ENCODE measurements at places on chromosomes 2 and 18.

- DNase-seq, result no peak
Measured at GRCh38 chr2:8300905-8301304, 381.0 kb upstream of the ID2 start.

DNA sequence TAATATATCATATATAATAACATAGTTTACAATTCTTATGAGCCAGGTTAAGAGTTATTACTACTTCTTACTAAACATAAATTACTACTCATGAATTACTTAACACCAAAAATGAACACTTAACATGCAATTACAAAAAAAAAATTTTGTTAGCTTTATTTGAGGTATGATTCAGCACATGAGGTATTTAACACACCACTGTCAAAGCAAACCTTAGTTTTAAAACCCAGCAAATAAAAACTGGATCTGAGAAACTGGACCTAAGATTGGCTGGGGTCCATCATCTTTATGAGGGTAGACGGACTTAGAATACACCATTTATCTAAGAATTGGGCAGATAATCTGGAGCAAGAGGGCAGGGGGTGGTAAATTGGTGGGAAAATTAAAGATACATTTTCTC, 81.8 kb upstream of the CREB1 start:
- DNase-seq, result no peak

GRCh38 chr2:203949228-203949627, 12.7 kb downstream of the ICOS start:
- no peak for DNase-seq

GRCh38 chr2:131425231-131425941, 50.5 kb upstream of the TUBA3D start:
- no peak for DNase-seq

DNA sequence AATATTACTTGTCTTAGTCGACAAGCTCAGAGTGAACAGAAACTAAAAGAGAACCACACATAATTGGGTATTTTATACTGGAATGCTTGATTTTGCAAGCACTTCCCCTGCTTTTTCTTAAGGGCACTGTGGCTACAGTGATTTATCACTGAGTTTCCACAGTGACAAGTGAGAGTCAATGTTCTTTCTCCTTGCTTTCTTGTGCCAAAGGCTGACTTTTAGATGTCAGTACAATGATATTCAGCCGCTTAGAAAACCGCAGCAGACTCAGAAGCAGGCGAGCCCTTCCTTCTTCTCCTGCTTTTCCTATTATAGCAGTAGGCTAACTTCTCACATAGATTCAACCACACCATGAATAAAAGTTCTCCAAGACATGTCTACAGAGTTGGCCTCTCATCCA, 1603.6 kb upstream of the NXPH2 start:
- no peak for DNase-seq

GRCh38 chr2:199734651-199735050, 116.3 kb downstream of the FTCDNL1 start:
- no peak for DNase-seq

GRCh38 chr2:117930775-117931174, 83.1 kb downstream of the CCDC93 start:
- DNase-seq, result no peak

DNA sequence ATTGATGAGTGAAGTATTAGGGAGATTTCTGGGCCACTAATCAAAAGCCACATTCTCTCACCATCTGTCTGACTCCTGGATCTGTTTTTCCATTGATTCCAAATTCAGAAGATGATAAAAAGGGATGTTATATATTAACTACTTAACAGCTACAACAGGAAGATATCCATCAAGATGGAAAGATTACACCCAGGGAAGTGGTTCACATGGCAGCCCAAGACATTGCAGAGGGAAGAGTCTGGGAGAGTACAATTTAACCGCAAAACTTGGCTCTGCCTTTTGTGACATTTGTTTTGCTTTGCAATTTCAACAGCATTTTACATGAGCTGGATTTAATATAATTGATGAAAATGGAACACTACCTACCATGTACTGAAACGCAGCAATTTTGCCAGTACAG, 22.5 kb upstream of the TCF4 start:
- no peak for DNase-seq

- DNase-seq, result no peak
Measured at GRCh38 chr2:145495590-145495989, 975.7 kb upstream of the ZEB2 start.
